ENCODE measurements at places on chromosomes 16 and 17.

- DNase-seq: no peak
Measured at GRCh38 chr17:55242476-55242875, 22.3 kb upstream of the HLF start.

DNA sequence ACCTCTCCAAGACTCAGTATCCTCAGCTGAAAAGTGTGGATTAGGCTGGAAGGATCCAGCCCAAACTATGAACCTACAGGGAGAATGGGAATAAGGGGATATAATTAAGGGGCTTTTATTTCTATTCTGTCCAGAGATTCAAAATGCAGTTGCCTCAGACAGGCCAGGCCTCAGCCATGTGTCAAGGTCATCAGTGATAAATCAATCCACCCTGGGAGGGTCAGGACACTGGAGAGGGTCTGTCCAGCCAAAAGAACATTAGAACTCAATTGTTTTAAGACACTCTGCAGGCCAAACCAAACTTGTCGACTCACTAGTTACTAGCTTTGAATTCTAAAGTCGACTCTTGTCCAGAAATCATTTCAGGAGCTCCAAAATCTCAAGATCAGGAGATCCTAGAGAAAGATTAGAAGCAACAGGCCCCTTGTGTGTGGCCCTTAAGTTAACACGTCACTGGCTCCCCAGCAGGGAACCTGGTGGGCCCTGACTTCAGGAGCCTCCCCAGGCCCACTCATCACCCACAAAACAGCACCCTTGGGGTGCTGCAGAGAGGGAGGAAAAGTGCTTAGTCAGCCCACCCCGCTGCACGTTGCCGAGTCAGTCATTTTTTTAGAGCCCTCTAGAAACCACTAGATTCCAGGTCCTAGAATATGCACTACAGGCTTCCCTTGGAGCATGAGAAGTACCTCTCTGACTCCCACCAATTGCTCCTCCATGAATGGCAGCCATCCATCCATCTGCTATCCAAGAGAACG lies 156.8 kb downstream of the XYLT1 start:
- no peak for DNase-seq

DNA sequence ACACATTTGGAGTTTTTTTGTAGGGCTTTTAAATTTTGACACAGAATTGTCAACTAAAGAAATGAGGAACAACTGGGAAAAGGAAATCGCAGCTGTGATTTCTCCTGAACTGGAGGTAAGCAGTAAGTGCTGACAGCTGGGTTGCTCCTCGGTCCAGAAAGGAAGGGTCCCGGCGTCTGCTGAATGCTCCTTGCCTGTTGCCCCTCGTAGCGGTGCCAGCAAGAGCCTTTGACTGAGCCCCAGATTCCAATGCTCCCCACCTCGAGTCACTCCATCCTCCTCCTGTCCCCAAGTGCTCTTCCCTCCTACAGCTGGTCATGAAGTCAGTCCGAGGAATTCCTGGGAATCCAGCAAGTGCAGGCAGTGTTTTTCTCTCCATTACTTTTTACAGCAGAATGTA lies 32.0 kb upstream of the ENDOV start:
- DNase-seq: no peak

- no peak for DNase-seq
Measured at GRCh38 chr17:75396796-75397195, 8.7 kb downstream of the GRB2 start.

DNA sequence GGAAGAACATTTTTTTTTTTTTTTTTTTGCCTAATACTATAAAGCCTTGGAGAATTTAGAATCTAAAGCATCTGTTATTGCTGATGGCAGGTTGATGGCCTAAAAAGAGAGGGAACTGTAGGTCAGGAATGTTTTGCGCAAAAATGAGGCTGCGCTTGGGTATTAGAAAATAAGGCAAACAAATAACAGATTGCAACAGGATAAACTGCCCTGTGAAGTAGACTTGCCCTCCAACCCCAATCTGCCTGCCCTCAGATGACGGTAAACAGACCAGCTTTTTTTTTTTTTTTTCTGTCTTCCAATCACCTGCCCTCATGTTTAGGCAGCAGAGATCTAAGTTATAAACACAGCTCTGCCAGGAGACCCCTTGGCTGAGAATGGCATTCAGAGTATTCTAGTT lies 3.8 kb upstream of the DHX8 start:
- no peak for DNase-seq

DNA sequence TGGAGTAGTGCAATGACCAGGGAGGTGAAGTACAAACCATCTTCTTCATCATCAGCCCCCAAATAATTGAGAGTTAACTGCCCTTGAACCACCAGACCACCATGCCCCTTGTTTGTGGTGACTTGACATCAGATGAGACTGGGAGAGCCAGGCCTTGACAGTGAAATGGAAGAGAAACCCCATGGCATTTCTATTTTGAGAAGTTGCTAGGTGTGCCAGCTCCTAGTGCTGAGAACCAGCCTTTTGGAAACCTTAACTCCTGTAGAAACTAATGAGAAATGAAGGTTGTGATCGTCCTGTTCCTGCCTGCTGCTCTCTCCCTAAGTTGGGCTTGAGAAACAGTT lies 2.8 kb downstream of the TMEM94 start:
- DNase-seq: no peak

DNA sequence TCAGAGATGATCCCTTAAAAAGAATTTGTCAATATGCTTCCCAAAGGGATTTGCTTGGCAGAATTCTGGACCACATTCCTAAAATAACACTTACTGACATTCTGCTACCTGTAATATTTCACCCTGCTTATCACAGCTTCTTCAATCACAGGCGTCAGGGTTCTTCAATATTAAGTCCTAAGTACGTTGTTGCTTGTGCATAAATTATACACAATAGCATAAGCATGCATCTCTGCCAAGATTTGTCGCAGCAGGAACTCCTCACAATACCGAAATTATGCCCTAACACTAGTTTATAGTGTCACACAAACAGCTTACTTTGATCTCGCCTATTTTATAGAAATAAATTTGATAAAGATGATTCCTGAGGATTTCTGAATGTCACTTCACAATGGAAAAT lies 48.9 kb downstream of the UBE2G1 start:
- no peak for DNase-seq

DNA sequence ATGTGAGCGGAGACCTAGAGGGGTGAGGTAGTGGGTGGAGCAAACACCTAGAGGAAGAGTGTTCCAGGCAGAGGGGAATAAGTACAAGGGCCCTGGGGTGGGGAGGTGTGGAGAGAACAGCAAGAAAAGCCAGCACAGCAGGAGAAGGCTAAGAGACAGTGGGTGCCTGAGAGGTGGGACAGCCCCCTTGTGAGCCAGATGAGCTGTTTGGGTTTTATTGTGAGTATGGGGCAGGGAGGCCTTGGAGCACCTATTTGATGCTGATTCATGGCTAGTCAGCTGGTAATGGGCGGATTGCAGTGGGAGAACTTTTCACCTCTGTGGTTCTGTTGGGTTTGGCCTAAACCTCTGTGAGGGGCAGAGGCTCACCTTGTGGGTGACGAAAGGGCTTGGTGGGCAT lies 68.4 kb downstream of the ABCC1 start:
- no peak for DNase-seq
